ENCODE measurements at places on chromosomes 2 and 18.

- DNase-seq: no peak
Measured at GRCh38 chr2:118249531-118249930, 161.3 kb downstream of the INSIG2 start.

- DNase-seq: no peak
Measured at GRCh38 chr2:114550895-114551793, 108.7 kb downstream of the DPP10 start.

DNA sequence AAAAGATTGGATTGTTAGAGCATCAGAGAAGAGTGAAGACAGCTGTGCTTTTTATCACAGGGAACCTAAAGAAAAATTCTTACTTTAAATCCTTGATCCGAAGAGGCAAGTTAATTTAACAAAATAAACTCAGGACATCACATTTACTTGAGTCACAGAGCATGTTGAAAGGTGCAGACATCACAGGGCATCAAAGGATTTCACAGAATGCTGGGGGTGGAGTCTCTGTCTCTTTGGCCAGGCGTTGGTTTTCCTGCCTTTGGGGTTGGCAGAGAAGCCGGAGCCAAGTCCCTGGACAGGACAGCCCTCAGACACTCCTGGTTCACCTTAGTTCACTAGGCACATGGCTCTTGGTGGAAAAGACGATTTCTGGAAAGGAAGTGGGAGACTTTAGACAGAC, 56.3 kb downstream of the SH3RF3 start:
- DNase-seq: no peak

DNA sequence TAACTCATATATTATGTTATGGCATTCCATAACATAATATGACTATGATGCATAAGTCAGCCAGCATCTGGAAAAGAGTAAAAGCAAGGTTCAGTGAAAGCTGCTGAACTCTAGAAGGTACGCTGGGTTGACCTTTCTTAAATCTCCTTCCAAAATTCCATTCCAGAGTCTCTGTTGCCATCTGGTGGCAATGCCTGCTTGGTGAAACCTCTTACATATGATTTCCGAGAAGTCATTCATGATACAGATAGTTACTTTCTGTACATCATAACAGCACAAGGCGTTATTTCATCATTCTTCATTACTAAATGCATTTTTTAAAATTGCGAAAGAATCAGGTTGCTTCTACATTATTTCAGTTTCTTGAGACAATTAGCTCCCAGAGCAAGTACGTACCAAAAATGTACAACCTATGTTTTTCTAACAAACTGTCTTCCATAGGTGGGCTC, 7.0 kb upstream of the EPG5 start:
- peak; percentile 55 for DNase-seq

- no peak for DNase-seq
Measured at GRCh38 chr2:79860228-79861058, 347.6 kb downstream of the CTNNA2 start.

- no peak for DNase-seq
Measured at GRCh38 chr2:232026910-232027309, 65.4 kb downstream of the DIS3L2 start.

DNA sequence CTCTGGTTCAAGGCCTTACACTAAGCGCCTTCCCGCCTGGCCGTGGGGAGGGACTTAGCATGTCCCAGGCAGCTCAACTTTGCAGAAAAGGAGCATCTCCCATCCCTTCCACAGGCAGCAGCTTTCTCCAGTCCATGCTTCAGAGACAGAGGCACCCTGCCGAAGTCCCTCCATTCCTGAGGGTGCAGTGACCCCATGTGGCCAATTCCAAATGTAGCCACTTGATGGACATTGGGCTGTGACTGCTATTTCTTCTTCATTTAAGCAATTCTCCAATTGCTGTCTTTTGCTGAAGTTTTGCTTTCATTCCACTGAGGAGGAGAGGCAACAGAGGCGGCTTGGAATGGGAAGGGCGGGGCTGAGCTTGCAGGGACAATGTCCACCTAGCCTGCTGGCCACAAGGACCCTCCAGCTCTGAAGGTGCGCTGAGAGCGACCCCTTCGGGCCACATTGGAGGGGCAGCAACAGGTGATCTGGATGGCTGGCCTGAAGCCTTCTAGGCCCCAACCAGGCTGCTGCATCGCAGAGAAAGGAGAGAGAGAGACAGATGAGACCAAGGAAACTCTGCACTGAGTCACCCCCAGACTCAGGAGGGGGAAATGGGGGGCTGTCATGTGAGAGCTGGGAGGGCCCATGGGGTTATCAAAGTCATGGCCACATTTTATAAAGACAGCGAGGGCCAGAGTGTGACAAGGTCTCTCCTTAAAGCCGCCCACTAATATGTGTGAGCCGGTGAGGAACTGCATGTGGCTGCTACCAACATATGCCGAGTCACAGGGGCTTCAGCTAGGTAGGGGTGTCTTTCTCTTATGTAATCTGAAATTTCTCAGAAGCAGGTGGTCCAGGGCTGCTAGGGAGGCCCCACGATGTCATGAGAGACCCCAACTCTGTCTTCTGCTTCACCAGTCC, 61.3 kb downstream of the LONRF2 start:
- DNase-seq: no peak

DNA sequence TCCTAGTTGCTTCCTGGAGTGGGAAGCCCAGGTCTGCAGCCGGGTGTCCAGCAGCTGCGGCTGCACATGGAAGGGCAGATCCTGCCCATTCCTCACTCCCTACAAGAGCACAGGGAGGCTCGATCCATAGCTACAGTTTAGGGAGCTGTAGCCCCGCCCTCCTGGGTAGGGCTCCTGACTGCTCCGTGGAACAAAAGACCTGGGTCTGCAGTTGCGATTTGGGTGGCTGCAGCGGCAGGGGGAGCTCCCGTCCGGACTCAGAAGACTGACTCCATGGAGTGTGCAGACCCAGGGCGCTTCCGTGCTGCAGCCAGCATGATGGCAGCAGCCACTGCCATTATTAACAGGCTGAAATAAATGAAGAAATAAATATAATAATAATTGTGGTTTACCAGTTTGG, 157.3 kb downstream of the CTNNA2 start:
- DNase-seq: no peak

- DNase-seq: no peak
Measured at GRCh38 chr2:112811841-112812306, 24.7 kb downstream of the IL1B start.

DNA sequence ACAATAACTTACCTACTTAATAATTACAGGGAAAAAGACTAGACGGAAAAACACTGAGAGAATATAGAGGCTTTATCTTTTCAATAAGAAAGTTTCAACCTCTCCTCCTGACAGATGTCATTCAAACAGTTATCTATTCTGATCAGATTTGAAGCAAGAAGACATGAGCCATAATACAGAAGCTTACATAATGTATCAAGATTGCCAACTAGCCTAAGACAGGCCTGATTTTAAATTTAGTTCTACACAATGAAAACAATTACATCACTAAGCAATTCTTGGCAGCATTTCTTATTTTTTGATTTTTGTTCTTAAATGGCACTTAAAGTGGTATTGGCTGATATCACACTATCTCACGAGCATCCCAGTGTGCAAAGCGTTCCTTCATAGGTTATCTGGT, 41.6 kb downstream of the GPR155 start:
- DNase-seq: no peak

- no peak for DNase-seq
Measured at GRCh38 chr18:45506951-45507350, 108.3 kb upstream of the SLC14A2 start.

Data from activated CD8-positive, alpha-beta memory T cell treated with anti-CD3 and anti-CD28 coated beads for 4 hours (primary cell).